ENCODE measurements at places on chromosomes 5 and 9.

DNA sequence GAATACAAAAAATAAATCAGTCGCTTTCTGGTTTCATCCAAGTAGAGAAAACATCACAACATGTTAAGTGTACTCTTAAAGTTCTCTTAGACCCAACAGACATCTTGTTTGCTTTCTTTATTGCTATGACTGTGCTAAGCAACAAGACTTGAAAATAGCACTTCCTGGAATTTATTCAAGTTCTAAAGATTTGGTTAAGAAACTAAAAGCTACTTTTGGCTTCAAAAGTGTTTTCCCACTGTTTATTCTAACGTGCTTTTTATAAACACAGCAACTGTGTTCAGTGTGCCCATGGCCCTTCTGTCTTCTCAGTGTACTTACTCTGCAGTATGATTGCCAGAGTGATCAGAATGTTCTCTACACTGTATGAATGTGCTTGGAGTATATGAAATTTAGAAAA, 109.8 kb downstream of the GIN1 start:
- DNase-seq = no peak

GRCh38 chr9:132562306-132562573, 20.2 kb upstream of the BARHL1 start:
- DNase-seq = no peak

DNA sequence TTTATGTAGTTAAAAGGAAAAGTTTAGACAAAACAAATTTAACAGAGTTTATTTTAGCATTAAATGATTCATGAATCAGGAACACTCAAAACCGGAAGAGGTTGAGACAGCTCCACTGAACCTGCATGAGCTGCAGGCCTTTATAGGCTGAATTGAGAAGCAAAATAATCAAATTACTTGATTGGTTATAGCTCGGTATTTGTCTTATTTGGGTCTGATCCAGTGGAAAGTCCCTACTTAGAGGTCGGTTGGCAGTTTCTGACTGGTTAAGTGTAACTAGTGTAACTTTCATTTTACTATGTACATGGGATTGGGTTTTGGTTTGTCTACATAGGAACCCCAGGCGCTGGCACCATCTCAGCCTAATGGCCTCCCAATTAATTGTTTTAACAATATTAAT, 74.1 kb upstream of the PIK3R1 start:
- DNase-seq = no peak

DNA sequence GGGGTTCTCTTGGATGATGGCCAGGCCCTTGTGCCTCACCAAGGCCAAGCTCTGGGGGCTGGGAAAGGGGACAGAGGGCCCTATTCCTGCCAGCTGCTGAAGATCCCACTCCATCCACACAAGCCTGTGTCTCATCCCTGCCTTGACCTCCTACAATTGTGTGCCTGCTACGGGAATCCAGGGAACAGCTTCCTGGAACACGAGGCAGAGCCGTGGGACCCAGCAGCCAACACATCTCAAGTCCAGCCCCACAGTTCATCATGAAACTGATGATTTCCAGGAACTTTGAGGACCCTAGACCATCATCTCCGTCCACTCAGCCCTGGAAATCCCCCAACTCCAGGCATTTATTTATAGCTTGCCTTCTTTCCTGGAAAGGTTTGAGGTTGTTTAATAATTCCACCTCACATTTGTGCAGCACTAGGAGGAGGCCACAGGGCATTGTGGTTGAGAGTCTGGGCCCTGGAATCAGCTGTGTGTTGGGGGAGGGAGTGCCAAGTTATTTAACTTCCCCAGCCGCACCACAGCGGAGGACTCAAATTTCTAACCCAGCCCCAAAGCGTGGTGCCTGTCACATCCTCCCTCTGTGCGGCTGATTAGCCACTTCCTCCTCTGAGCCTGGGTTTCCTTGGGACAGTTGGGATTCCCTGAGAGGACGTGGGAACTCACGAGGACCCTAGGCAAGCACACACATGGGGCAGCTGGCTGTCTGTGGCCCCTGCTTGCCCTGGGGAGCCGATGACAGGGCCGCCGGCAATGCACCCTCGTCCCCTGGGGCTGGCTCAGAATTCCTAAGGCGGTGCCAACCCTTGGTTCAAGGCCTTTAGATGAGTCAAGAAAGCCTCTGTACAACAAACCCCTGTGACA, 58.2 kb upstream of the GGTA1 start:
- no peak for DNase-seq

GRCh38 chr5:74146796-74147195, 493.7 kb downstream of the ENC1 start:
- no peak for DNase-seq

GRCh38 chr9:127076860-127077643, 45.4 kb downstream of the ANGPTL2 start:
- no peak for DNase-seq

DNA sequence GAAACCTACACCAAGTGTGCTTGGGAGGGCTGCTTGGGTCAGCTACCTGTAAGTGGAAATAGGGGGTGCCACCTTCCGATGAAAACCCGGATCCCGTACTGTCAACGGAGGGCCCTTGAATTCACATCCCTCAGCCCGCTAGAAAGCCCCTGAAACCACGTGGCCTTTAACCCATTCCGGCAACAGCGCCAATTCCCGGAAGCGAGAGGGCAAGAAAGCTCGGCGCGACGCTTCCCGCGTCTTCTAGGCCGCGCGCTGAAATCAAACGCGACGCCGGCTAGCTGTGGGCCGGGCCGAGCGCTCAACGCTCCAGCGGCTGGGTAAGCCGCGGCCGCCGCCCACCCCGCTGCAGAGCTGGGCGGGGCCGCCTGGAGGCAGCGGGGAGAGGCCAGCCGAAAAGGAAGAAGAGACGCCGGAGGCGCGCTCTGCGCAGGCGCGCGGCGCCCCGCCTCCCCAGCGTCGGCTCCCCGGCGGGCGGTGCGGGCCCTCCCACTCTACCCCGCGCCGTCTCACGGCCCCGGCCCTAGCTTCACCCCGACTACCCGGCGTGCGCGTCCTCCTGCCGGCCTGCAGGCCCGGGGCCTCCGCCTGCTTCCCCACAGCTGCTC, at the start of gene KIF2A:
TSS of gene KIF2A (plus strand) at position 492 of the 608 bp plus-strand sequence. CDS start 267 bp downstream, outside the sequence.
- DNase-seq = peak; percentile 82

DNA sequence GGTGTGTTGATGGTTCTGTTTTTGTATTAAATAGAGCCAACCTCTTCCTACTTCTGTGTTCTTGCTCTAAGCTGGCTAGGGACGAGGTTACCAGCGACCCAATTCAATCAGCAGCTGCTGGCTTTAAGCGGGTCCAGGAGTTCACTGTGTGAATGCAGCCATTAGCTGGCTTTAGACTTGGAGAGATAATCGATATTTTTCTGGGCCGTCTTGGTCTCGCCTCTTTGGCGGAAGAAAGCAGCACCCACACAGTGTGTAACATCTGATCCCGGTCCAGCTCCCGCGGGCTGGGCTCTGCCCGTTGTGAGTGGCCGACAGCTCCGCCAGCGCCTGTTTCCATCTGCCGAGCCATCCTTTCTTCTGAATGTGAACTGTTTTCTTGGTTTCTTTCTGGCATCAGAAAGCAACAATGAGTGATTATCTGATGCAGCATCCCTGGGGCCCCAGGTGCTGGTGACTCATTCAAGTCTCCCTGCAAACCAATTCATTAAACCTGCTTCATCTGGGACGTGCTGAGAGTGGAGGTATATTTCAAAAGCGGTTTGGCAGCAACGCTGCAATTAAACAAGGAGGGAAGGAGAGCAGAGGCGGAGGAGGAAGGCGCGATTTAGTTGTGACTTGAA, 90.8 kb upstream of the IRX4 start:
- DNase-seq = no peak

GRCh38 chr5:10324518-10325370, 17.0 kb upstream of the CMBL start:
- DNase-seq = no peak

DNA sequence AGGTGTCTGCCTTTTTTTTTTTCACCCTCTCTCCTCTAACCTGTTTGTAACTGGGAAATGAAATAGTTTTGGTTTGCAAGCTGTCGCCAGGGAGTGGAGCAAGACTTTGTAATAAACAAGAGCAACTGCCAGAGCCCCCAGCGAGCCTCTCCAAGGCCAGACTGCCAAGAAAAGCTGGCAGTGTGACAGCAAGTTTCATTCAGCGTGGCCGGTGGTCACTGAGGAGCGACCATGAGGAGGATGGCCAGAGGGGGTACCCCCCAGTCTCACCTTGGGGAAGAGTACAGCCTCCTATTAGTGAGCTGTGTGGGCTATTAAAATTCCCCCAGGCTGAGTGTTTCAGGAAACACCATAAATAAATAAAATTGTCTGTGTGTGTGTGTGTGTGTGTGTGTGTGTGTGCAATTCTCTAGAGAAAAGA, 49.9 kb downstream of the ZFAND5 start:
- DNase-seq = no peak

DNA sequence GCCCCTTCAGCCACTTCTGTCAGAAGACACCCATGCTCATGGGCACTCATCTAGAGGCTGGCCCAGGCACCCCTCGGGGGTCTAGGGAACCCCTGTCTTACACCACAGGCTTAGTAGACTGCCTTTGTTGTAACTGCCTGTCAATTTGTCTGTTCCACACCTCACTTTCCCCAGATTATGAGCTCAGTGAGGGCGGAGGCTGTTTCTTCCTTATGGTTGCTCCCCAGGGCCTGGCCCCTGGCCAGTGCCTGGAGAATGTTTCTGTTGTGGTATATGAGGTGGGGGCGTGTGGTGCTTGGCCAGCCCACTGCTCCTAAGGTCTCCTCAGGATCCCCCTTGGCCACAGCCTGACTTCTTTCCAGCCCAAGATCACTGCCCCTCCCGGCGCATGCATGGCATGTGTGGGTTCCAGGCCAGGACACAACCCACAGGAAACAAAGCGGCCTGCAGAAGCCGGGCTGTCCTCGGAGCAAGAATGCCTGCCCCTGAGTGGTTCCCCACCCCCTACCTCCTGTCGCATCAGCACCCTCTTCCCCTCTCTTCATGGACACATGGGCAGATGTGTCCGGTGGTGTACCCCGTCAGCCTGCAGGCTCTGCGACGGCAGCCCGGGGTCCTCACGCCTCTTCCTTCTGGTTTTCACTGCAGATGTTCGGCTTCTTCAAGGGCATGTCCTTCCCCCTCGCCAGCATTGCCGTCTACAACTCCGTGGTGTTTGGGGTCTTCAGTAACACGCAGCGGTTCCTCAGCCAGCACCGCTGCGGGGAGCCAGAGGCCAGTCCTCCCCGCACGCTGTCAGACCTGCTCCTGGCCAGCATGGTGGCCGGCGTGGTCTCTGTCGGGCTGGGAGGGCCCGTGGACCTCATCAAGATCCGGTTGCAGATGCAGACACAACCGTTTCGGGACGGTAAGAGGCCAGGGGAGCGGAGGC, 17.7 kb downstream of the SLC25A48 start:
- DNase-seq = no peak

- no peak for DNase-seq
Measured at GRCh38 chr5:63081402-63081801, 502.8 kb downstream of the LRRC70 start.

DNA sequence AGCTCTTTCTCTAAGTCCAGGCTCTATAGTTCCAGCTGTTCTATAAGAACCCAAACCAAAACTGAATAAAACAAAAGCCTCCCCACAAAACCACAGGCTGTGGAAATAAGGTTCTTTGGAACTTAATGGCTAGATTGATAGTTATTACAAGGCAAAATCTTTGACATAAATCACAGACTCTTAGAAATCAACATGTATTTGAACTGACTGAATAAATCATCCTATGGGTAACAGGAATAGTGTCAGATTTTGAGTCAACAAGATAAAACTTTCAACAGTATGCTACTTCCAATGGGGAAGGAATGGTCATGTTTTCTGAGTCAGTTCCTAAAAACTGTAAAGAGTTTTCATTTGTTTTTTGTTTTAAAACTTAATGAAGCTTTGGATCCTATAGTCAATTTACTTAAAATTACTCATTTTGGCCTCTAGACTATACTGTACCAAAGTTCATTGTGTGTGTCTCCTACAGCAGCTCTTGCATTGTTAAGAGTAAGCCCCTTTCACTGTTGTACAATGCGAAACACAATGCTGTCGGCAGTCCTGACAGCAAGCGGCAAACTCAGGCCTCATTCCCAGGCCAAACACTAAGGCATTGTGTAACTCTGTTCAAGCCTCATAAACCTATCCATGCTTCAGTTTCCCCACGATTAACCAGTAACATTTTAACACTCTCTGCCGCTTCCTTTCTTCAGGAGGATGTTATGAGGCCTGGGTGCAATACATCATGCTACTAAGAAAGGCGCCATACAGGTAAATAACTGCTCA, 134.1 kb downstream of the ARL15 start:
- DNase-seq = no peak

- DNase-seq = no peak
Measured at GRCh38 chr9:116695438-116695837, 8.3 kb downstream of the TRIM32 start.

Data from T-helper 9 cell (primary cell).